ENCODE measurements at places on chromosomes 11 and 22.

DNA sequence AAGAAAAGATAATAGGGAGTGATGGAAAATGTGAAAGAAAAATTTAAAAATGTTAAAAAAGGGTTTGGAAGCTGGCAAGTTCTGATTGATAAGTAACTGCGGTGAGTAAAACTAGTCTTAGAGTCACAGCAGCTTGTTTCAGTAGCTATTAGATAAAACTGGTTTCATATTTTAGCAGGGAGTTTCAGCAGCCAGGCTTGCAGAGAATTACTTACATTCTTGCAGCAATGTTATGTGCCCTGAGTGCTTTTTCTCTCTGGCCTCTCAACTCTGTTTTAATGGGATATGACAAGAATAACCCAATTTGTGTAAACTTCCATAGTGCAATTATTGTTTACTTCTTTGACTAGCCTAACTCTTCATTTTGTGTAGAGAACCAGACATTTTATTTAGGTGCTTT, 33.6 kb downstream of the PPME1 start:
- DNase-seq, result no peak

GRCh38 chr22:29550005-29550404, 3.6 kb downstream of the THOC5 start:
- DNase-seq, result no peak

- DNase-seq, result no peak
Observed at GRCh38 chr22:21044931-21045584, 688 bp upstream of the LRRC74B start.

DNA sequence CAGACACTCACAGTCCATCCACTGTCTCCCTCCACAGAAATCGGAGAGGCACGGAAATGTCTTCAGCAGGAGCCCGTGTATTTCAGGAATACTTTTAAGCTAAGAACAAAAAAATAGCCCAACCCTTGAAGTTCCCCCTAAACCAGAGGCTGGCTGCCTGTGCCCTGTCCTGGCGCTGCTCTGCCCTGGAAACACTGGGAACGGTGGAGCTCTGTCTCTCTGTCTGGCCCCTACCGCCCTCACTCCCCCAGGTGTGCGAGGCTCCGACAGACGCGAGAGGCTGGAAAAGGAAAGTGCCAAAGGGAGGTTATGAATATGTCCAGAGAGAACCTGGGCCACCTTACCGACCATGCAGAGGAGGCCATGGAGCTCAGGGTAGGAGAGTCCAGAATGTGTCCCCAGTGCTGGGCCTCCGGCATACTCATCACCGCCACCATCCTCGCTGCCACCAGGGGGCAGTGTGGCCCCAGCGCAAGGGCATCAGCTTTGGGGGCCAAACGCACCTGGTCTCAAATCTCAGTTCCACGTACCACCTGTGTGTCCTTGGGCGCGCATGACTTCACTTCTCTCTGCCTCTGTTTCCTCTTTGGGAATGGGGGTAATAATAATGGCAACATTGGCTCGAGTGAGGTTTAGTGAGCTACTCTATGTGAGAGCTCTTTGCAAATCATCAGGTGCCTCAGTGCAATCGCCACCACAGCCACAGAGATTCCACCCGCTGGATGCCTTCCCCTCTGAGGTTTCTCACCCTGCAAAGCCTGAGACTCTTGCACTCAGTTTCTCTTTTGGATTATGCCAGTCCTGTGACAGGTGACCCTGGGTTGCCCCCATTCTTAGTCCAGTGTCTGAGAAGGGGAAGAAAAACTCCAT, 10.4 kb upstream of the SLCO2B1 start:
- no peak for DNase-seq

- no peak for DNase-seq
Observed at GRCh38 chr11:13760115-13760514, 91.6 kb downstream of the FAR1 start.

DNA sequence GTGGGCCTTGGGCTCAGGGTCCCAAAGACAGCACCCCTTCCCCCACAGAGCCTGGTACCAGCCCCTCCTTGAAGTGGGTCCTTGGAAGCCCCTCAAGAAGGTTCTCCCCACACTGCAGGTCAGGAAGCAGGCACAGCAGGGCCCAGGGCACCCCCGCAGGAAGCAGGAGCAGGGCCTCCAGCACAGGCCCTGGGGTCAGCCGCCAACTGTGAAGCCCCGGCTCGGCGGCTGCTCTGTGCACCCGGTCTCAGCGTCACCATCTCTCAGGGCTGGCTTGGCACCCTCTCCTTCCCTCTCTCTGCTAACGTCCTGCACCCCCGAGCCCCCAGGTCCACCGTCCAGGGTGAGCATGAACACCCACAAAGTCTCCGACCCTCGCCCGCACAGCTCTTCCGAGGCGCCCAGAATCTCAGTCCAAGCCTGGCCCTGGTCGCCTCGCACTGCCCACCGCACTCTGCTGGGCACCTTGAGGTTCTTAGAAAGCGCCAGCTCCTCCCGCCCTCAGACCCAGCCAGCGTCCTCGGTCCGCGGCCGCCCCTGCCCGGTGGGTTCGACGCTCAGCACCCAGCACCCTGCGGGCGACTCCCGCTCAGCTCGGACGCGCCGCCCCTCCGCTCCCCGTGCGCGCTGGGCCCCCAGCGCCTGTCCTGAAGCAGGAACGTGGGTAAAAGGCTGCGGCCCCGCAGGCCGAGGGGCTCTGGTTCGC, 1.4 kb upstream of the SIGIRR start:
- DNase-seq, result no peak

- DNase-seq, result no peak
Observed at GRCh38 chr22:48485149-48486133, 1342.2 kb downstream of the BRD1 start.

DNA sequence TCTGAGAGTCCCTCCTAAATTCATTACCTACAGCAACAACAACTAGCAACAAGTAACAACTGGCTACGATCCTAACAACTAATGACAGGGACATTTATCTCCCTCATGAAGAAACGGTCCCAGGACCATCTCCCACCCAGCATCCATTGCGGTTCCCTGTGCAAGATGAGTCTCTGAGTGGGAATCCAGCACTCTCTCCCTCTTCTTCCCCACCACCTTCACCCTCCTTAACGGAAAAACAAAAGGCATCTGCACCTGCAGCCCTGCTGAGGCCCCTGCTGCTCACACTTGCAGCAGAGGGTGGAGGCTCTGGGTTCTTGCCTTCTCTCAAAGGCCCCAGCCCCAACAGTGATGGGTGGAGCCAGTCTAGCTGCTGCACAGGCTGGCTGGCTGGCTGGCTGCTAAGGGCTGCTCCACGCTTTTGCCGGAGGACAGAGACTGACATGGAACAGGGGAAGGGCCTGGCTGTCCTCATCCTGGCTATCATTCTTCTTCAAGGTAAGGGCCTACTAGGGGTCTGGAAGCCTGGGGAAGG, at the start of gene CD3G:
CD3G (plus strand) TSS at position 364 of the 535 bp plus-strand sequence; CDS start at position 444, 80 bp downstream.
- no peak for DNase-seq

GRCh38 chr11:24861440-24861839, 364.6 kb downstream of the LUZP2 start:
- no peak for DNase-seq

DNA sequence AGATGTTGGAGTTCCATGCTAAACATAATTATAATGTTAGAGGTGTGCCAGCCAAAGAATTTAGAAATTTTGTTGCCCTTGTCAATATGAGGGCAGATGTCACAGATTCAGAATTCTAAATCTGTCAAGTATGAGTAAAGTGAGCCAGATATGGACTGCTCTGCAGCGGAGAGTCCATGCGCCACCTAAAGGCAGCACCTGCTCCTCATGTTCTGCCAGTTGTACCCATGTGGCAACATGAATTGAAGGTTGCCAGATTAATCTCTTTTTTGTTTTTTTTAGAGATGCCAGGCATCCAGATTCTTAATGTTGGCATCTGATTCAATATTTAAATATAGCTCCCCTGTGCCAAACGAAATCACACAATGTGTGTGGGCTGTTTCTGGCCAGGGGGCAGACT, 678.6 kb upstream of the ANO5 start:
- no peak for DNase-seq

DNA sequence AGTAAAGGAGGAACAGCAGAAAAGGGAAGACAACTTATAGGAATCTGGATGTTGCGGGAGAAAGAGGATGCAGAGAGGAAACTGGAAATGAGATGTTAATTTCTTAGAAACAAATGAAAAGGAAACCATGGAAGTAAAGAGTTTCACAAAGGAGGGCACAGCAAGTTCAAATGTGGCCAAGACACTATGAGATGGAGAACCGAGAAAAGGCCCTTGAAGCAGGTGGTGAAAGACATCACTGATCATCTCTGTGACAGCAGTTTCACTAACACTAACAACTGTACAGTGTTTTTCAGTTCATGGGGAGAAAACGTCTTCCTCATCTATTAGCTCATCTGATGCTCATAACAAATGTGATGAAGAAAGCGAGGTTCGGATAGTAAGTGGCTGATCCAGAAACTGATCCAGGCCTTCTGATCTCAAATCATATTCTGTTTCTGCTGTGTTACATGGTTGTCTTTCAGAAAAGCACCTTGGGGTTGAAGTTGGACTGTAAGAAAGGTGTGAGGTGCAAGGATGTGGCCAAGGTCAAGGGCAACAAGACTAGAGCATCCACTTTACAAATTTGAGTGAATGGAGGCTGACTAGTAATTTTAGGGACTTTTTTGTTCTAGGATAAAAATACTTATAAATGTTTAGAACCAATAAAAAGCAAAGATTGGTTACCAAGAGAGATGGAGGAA, 492.1 kb upstream of the CADM1 start:
- no peak for DNase-seq

DNA sequence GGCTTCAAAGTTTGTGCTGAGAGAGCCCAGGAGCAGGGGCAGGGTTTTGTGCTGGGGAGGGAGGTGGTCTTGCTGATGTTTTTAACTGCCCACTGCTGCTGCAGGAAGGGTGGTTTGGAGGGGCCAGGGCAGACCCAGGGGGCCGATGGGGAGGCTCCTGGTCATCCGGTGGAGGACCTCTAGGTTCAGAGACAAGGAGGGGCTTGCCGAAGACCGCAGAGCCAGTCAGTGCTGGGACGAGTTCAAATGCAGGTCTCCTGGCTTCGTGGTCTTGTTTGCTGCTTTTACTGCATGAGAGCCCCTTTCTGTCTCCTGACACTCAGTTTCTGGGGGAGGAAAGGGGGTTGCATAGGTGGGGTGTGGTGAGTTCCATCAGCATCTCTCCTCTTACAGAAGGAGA, 26.0 kb downstream of the CACNA1I start:
- DNase-seq, result no peak

- no peak for DNase-seq
Observed at GRCh38 chr22:25113316-25113721, 86.3 kb upstream of the CRYBB3 start.

- DNase-seq, result no peak
Observed at GRCh38 chr22:43005106-43005505, 9.8 kb downstream of the PACSIN2 start.

DNA sequence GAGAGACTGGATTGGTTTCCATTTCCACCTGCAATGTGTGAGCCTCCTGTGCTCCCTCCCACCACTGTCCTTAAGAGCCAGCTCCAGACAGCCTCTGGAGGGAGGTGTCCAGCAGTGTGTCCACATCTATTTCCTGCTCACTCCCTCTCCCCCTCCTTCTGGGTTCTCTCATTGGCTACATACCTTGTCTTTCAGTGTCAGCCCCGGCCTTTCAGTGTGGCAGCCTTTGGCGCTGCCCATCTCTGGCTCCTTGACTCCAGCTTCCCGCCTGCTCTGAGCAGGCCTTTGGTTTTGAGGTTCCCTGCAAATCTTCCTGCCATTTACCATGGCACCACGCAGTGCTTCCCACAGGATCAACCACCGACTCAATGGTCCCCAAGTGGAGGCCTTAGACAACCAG, 19.0 kb upstream of the PTPRJ start:
- DNase-seq, result no peak

- DNase-seq, result no peak
Observed at GRCh38 chr11:115460512-115460911, 43.7 kb downstream of the CADM1 start.

- no peak for DNase-seq
Observed at GRCh38 chr22:49023161-49023878, 804.4 kb downstream of the BRD1 start.

- DNase-seq, result no peak
Observed at GRCh38 chr11:88398372-88398771, 60.8 kb upstream of the CTSC start.

DNA sequence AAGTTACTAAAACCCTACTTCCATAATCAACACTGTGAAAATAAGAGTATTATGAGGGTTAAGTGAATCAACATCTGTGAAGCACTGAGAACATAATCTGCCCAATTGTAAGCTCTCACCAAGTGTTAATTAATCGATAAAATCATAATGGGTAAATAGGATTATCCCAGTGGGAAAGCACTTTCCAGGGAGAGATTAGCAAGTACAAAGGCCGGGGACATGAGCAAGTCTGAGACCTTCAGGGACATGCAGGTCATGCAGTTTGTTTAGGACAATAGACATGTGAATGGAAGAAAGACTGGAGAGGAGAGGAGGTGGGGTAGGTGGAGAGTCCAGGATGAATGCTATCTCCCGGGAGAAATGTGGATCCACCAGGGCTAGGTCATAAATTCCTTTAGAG, 57.8 kb upstream of the FIBIN start:
- DNase-seq, result no peak

GRCh38 chr11:128158860-128159259, 428.5 kb downstream of the ETS1 start:
- DNase-seq, result no peak

DNA sequence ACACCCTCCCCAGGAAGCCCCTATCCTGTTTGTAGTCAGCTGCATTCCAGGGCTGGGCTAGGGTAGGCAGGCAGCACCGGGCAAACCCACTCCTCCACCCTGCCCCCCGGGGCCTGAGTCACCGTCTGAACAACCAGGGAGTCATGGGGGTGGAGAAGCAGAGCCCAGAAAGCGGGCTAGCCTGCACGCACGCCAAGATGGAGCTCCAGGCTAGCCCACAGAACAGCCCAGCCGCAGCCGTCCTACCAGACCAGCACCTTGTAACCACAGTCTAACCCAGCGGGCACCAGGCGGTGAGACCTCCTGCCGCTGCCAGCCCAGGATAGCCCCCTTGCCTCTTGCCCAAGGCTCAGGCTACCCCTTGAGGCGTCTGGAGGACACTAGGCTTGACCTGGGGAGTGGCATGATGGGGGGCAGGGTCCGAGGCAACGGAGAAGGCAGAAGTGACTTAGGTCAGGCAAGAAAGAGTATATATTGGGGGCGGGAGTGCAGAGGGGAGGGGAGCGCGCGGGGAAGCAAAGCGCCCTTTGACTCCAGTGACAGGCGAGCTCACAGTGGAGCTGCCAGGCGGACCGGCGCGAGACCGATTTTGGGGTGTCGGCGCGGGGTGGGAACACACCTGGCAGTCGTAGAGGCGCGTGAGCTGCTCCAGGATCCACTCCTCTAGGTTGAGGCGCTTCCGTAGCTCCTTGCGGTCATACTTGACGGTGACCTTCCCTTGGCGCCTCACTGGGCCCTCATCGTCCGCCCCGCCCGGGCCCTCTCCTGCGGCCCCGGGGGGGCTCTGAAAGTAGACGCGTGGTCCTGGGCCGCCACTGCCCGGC, 734 bp downstream of the PPP1R14B start:
- DNase-seq, result no peak

GRCh38 chr11:128824191-128825049, 42.7 kb downstream of the KCNJ1 start:
- no peak for DNase-seq

DNA sequence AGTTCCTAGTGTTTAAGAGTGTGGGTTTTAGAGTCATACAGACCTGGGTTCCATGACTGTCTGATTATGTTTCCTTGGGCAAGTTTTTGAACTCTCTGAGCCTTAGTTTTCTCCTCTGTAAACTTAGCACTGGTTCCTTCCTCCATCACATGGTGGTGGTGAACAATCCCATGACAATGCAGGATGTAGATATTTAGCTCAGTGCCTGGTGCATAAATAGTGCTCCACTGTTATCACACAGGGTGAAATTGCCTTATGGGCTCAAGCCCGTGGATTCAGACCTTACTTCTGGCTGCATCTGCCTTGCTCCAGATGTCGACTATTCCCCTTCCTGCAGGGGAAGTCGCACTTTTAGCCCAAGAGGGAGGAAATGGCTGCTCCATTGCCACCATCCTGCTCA, 62.7 kb downstream of the LDLRAD3 start:
- DNase-seq, result no peak

- DNase-seq, result no peak
Observed at GRCh38 chr11:66293777-66294625, 2.3 kb downstream of the TMEM151A start.

Data from putamen (tissue), 1 donor.